ENCODE measurements at places on chromosomes 3 and 15.

DNA sequence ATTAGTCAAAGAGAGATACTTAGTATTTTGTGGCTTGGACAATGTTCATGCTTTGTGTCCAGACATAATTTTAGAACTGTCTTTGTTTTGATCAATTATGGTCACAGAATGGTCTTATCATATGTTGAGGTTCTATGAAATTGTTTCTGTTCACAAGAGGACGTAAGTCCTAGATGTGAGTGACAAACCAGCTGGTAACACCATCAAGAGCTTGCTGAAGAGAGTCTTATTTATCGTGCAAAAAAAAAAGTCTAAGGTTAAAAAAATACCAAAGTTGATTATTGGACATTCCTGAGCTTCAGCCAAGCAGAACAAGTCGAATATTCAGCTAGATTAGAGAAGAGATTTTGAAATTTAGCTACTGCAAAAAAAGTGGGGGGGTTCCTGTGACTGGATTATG lies 495.9 kb upstream of the NAALADL2 start:
- DNase-seq: no peak

DNA sequence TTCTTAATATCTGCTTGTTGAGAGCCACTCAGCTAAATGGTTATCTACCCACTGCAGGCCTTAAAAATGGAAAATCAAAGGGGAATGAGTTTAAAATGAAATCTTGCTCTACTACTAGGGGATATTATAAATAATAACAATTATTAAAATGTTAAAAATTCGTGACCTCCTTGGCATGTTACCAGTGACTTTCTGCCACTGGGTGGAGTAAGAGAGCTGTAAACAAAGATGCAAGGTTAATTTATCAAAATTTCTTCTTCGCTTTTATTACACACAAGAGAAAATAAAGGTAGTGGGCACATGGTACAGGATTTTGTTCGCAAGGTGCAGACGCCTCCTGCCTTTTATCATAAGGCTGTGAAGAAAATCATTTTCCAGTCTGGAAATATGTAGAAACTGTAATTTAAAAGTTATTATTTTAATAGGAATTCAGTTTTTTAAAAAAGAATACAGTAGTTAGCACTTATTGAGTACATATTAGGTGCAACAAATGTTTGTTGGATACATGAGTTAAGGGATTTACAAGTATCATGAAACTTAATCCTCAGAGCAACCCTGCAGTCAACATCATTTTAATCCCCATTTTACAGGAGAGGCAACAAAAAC lies 272.6 kb downstream of the SUCLG2 start:
- peak; percentile 15 for DNase-seq

- DNase-seq: peak; percentile 47
These were observed at the start of gene ZNF502 for GRCh38 chr3:44712455-44713075. ZNF502 (plus strand) TSS chr3:44712660; CDS start chr3:44720262, 7,602 bp downstream.

GRCh38 chr3:62882676-62883200 lies 7.5 kb upstream of the CADPS start:
- DNase-seq: no peak

GRCh38 chr15:67548862-67549651 lies 6.6 kb downstream of the MAP2K5 start:
- DNase-seq: no peak

DNA sequence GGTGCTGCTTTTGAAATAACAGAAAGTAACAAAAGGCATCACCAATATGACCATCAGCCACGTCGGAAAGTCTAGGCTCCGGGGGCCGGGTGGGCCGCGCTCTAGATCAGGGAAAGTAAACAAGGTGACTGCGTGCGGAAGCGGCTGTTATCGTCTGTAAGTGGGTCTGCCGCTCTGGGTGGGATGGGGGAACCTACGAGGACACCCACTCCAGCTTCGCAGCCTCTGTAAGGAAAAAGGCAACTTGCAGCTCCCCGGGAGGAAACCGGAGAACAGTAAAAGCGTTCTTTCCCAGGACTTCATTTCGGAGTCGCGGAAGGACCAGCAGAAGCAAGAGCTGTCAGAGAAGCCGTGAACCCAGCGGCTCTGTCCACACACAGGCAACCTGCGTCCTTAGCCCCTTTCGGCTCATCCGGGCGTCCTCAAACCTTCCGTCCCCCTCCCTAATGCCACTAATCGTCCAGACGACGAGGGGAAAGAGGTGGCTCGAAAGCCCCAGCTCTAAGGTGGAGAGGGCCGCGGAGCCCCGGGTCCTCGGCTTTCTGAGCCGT lies 461 bp downstream of the XRN1 start:
- DNase-seq: peak; percentile 52

- peak; percentile 8 for DNase-seq
These were observed 5.0 kb downstream of the TRPM1 start for GRCh38 chr15:31096563-31096962.

- DNase-seq: no peak
These were observed 127.6 kb downstream of the SOX2 start for GRCh38 chr3:181839039-181839915.

DNA sequence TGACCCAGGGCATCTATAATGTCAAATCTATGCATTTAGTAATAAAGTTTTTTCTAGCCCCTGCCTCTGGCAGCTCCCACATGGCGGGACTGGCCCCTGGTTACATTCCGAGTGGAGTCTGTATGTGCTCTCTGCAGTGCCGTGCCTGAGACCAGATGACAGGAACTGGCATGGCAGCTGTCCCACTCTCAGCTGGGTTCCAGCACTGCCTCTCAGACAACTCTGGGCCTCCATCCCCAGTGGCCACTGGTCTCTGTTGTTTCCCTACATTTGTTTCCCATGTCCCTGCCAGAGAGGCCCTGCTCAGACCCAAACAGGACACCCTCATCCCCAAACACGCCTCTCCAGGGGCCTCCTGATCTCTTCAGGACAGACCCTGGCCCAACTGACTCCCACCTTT lies 109.3 kb downstream of the OCA2 start:
- no peak for DNase-seq

GRCh38 chr3:45590256-45590655 lies 4.3 kb upstream of the LIMD1 start:
- no peak for DNase-seq

GRCh38 chr15:80003171-80003570 lies 32.2 kb upstream of the BCL2A1 start:
- DNase-seq: no peak

GRCh38 chr3:158094235-158095110 lies 11.7 kb downstream of the SHOX2 start:
- peak; percentile 79 for DNase-seq

- DNase-seq: no peak
These were observed 120.0 kb downstream of the ATG7 start for GRCh38 chr3:11392014-11392859.

GRCh38 chr3:123618076-123618708 lies 33.3 kb upstream of the HACD2 start:
- DNase-seq: no peak

DNA sequence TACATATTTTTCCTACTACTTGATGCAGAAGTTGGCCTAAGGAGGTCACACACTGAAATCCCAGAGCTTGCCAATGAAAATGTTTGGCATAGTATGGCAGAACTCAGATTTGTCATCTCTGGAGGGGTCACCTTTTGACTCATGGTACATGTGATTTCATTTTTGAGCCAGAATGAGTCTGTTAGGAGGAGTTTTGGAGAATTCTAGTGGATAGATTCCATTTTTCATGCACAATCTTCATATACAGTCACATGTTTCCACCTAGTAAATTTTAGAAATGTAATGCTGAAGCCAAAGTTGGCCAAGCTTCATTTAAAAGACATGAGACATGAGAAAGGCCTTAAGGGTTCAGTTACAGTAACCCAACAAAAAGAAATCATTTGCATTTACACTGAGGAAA lies 97.8 kb upstream of the IGSF10 start:
- no peak for DNase-seq

- no peak for DNase-seq
These were observed 164.3 kb upstream of the IL12A start for GRCh38 chr3:159824333-159824732.

GRCh38 chr15:73589766-73590165 lies 43.4 kb downstream of the NPTN start:
- DNase-seq: no peak

DNA sequence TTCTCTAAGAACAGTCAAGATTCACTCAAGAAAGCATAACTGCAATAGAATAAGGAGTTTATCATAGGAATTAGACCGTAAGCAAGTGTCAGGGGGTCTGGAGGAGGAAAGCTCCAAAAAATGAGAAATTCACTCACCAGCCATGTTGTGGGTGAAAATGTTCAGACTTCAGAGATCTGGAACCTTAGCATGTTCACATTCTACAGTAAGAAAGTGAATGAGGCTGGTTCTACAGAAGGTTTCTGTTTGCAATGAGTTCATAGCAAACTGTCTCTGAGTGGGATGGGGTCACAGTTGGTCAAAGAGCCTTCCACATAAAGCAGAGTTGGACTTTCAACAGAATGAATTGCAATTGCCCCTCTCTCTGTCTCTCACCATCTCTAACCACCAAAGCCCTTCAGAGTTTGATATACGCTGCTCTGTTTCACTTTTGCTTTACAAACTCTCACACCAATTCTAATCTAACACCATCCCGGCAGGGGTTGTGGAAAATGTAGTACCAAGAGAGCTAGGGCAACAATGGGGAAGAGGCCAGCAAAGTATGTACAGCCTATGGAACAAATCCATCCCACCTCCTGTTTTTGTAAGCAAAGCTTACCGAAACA lies 581.8 kb upstream of the UBE2E2 start:
- DNase-seq: no peak

DNA sequence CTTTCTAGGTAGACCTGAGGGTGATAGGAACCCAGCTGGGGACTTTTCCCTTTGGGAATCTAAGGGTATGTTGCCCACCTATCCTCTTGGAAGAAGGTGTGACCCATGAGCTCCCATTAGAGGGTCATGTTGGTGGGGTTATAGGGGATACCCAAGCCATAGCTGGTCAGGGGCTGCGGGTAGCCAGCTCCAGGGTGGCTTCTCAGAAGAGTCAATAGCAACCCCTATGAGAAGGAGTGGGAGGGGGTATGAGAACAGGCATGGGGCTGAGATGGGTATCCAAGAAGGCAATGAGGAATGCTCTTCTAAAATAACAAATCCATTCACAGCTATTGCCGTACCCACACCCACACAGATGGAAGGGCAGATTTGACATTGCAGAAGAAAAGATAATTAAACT lies 217.8 kb downstream of the UACA start:
- no peak for DNase-seq

GRCh38 chr3:102979191-102979590 lies 544.4 kb downstream of the ZPLD1 start:
- no peak for DNase-seq

GRCh38 chr3:184485241-184485640 lies 76.3 kb upstream of the EPHB3 start:
- no peak for DNase-seq

- no peak for DNase-seq
These were observed 25.1 kb upstream of the CSTA start for GRCh38 chr3:122299872-122300460.

DNA sequence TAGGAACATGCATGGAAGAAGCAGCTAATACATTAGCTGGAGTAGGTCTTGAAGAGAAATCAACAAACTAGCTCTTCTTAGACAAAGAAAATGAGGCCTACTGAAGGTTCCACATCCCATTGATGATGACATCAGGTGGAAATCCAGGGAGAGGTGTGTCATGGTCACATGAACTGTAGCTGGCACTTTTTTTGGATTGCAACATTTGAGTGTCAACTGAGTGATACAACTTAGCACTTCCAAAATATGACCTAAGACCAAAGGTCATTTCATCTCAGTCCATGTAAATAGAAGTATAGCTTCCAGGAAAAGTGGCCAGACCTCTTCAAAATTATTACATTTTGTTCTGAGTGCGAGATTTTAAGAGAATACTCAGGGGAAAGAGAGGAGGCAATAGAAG lies 117.2 kb upstream of the MEIS2 start:
- no peak for DNase-seq

- DNase-seq: peak; percentile 65
These were observed 1.9 kb upstream of the NLGN1 start for GRCh38 chr3:173395412-173396181.

DNA sequence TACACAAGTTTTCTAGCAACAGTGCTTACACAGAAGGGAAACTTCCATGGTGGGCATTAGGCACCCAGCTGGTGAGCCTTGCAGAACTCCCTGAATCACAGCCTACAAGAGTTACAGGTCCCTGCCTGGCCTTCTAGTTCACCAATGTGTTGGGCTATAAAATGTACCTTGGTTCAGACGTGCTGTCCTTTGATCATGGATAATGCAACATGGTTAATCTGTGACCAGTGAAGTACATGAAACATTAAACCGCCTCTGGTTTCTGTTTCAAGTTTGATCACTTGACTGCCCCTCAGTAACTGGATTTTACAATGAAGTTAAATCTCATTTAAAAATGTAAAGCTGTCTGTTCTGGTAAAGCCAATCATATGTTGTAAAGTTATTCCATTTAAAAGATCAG lies 51.8 kb downstream of the FMN1 start:
- DNase-seq: peak; percentile 15

DNA sequence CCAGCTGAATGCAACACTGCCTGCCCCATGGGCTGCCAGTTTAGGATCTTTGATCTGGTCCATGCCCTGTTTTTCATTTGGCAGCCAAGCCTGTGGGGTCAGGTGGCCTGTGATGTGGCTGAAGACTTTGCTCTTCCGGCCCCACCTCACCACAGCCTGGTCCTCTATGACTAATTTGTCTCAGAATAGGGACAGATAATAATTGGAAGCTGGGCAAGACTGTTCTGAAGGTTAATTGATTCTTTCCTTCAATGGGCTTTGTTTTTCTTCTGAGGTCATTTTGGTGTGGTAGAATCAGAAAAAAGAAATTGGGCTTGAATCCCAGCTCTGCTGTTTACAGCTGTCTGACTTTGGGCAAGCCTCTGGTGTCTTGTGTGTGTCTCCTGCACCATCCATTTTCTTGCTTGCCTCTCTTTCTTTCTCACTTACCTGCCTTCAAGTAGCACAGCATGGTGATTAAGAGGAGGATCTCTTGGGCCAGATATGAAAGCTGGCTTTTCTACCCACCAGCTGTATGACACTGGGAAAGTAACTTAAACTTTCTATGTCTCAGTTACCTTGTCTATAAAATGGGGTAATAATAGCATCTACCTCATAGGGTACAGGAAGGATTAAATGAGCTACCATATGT lies 24.2 kb downstream of the ABHD2 start:
- peak; percentile 62 for DNase-seq

- DNase-seq: peak; percentile 22
These were observed 213.6 kb downstream of the GAP43 start for GRCh38 chr3:115836944-115837343.

Data from GM20000 (cell line).